Stomach (tissue), 19 donors: ENCODE measurements at places on chromosomes 11 and 22. TPM values are rescaled to one million over a fixed set of nuclear protein-coding genes. Genes with fewer than 3 reads are reported as not detected.
A peak's percentile ranks its signal among the peaks of the same experiment; 100 is the strongest.

- no peaks in the 10 kb centered on the region for H3K27me3 ChIP-seq
- DNase-seq = no peak
- no peaks in the 10 kb centered on the region for H3K4me1 ChIP-seq
- H3K27ac ChIP-seq = no peak overlapping the region
- H3K36me3 ChIP-seq = peaks cover 28% of the 10 kb centered on the region
- no peak overlapping the region for H3K4me3 ChIP-seq
Measured at GRCh38 chr11:72358466-72359405, 75.6 kb downstream of the CLPB start.

RASL10A gene
- total RNA-seq = not detected

DNA sequence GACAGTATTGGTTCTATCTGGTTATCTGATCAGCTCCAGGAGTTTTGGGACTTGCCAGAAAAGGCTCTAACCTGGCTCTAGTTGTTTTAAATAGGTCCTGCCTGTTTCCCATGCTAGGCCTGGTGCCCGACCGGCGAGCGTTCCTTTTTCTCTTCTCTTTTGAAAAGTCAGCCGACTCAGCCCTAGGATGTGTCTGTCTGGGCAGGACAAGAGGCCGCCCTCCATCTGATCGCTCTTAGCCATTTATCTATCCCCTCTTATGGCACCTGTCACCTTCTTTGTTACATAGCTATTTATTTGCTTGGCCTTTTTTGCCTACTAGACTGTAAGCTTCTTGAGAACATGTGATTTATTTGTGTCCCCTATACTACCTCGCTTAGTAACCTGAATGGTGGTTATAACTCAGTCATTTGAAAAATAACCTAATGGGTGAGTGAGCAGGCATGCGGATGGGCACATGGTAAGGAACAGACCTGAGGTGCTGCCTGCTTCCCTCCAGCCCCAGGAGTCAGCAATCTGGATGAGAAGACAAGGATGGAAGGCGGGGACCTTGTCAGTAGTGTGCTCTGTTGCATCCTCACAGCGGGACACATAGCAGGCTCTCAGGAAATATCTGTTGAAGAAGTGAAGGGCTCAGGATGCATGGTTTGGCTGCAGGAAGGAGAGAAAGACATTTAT, 108.4 kb downstream of the ZBTB16 start:
- no peaks in the 10 kb centered on the region for H3K36me3 ChIP-seq
- no peaks in the 10 kb centered on the region for H3K27me3 ChIP-seq
- DNase-seq = no peak
- H3K4me3 ChIP-seq = no peak overlapping the region

DNA sequence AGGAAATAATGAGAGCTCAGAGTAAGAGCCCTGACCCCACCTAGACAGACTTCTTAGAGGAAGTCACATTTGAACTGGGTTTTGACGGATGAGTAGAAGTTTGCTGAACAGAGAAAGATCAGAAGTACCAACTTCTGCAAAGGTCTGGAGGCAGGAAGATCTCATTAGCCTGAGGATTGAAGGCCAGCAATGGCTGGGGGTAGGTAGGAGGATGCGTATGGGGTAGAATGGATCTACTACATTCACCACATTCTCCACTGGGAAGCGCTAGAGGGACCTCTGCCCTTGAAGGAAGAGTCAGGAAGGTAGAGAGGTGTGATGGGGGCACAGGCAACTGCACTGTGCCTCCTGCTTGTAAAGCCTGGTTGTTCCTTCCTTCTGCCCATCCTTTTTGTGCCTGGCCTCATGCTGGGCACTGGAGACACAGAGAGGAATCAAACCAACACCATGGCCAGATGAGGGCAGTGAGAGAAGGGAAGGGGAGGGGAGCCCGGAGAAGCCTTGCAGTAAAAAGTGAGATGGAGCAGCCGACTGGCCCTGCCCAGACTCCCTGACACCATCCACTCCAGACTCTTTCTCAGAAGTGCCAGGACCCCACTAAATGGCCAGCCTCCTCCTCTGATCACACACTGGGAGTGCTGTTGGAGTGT, 4.9 kb downstream of the TPBGL start:
- peaks cover 50% of the 10 kb centered on the region for H3K27me3 ChIP-seq
- no peak overlapping the region for H3K4me3 ChIP-seq
- no peak overlapping the region for H3K27ac ChIP-seq

GALR3 gene
- total RNA-seq = not detected

CHRDL2 gene
- 14.1 TPM for total RNA-seq

DNA sequence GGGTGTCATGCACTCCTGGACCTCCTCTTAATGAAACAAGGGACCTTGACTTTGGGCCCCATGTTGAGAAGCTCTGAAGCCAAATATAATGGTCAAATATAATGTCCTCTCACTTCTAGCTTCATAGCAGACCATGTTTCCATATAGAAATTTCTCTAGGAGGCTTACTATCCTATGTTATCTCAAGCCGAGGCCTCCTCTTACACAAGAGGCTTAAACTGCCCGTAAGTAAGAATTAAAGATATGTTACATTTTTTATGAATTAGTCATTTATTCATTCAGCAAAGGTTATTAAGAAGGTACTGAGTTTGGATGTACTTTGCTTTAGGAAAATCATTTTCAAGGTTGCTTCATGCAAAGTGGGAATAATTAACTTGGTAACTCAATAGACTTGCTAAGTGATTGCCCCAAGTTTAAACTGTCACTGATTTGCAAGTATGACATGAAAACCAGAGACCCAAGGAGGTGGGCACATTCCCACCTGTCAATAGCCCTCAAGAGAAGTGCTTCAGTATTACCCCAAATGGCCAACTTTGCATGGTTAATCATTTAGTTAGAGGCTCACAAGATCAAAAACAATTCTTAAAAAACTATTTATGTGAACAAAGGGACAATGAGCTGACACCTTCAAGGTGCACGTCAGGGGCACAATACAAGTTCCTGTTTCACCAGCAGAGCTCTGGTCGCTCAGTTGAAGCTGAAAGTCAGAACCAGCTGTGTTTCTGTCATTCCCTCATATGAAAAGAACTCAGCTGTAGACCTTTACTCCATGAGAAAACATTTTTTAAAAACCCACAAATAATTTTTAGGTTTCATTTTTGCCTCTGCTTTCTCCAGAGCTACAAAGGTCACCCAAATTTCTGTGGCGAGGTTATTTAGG, 20.9 kb downstream of the BDNF start:
- no peak overlapping the region for H3K4me3 ChIP-seq
- no peaks in the 10 kb centered on the region for H3K4me1 ChIP-seq
- H3K36me3 ChIP-seq = no peaks in the 10 kb centered on the region

GRCh38 chr11:3665336-3666022, 5.7 kb downstream of the CHRNA10 start:
- H3K27ac ChIP-seq = no peak overlapping the region
- peaks cover 67% of the 10 kb centered on the region for H3K36me3 ChIP-seq
- H3K4me3 ChIP-seq = no peak overlapping the region
- no peak for DNase-seq
- no peaks in the 10 kb centered on the region for H3K27me3 ChIP-seq

DNA sequence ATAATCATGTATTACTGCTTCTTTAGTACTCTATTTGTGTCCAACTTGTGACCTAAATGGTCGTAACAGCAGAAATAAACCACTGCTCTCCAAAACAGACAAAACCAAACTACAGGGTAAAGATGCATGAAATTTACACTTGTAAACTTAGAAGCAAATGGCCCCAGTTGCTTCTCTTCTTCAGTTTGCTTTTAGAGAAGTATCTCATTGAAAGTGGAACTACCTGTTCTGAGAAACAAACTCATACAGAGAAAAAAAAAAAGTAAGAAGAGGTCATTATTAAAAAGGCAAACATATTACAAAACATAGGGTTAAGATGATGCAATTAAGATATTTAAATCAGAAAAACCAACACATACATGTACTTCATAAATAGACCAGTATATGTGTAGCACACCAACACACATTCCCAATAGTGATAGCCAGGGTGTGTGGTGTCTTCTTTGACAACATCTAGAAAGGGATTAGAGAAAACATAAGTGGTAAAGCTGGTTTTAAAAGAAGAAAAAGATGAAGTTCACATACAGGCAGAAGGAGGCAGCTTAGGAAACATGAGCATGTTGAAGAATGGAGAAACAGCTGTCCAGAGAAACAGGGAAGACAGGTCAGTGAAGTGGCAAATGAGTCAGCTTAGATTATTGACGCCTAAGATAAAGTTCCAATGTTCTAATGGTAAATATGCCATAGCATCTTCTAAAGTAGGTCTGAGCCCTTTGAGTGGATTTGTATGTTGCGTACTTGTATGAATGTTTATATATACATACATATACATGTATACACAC, 844.7 kb upstream of the CCDC90B start:
- H3K27me3 ChIP-seq = no peaks in the 10 kb centered on the region
- no peaks in the 10 kb centered on the region for H3K36me3 ChIP-seq
- H3K4me3 ChIP-seq = no peak overlapping the region

- H3K27ac ChIP-seq = no peak overlapping the region
- peak; percentile 31 for DNase-seq
- no peaks in the 10 kb centered on the region for H3K27me3 ChIP-seq
- no peak overlapping the region for H3K4me3 ChIP-seq
- no peaks in the 10 kb centered on the region for H3K36me3 ChIP-seq
Measured at GRCh38 chr11:6667733-6668374, 12.2 kb upstream of the DCHS1 start.

DNA sequence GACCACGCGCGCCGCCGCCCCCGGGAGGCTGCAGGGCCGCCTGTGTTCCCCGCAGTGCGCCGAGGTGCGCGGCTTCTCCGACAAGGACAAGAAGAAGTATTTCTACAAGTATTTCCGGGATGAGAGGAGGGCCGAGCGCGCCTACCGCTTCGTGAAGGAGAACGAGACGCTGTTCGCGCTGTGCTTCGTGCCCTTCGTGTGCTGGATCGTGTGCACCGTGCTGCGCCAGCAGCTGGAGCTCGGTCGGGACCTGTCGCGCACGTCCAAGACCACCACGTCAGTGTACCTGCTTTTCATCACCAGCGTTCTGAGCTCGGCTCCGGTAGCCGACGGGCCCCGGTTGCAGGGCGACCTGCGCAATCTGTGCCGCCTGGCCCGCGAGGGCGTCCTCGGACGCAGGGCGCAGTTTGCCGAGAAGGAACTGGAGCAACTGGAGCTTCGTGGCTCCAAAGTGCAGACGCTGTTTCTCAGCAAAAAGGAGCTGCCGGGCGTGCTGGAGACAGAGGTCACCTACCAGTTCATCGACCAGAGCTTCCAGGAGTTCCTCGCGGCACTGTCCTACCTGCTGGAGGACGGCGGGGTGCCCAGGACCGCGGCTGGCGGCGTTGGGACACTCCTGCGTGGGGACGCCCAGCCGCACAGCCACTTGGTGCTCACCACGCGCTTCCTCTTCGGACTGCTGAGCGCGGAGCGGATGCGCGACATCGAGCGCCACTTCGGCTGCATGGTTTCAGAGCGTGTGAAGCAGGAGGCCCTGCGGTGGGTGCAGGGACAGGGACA, 2.7 kb downstream of the NLRP6 start:
- H3K4me1 ChIP-seq = peaks cover 29% of the 10 kb centered on the region
- DNase-seq = no peak
- peaks cover 85% of the 10 kb centered on the region for H3K27me3 ChIP-seq
- H3K4me3 ChIP-seq = peak overlapping the region; percentile 37

TMPRSS4 gene
- total RNA-seq = 4.9 TPM

GRCh38 chr11:34869425-34869824, 46.8 kb downstream of the APIP start:
- H3K4me1 ChIP-seq = no peaks in the 10 kb centered on the region
- no peaks in the 10 kb centered on the region for H3K27me3 ChIP-seq
- H3K27ac ChIP-seq = no peak overlapping the region
- no peak for DNase-seq
- no peaks in the 10 kb centered on the region for H3K36me3 ChIP-seq

GRCh38 chr22:42994917-42995562, 19.9 kb downstream of the PACSIN2 start:
- DNase-seq = peak; percentile 79
- H3K27ac ChIP-seq = peak overlapping the region; percentile 93
- no peaks in the 10 kb centered on the region for H3K27me3 ChIP-seq
- H3K4me1 ChIP-seq = peaks cover 95% of the 10 kb centered on the region

- no peaks in the 10 kb centered on the region for H3K27me3 ChIP-seq
- no peaks in the 10 kb centered on the region for H3K36me3 ChIP-seq
- H3K27ac ChIP-seq = no peak overlapping the region
- H3K4me1 ChIP-seq = peaks cover 5% of the 10 kb centered on the region
- DNase-seq = peak; percentile 94
Measured at GRCh38 chr22:20418211-20418788, 19.3 kb downstream of the SCARF2 start.

GRCh38 chr22:26901198-26901816, 243.9 kb downstream of the MIAT start:
- no peak overlapping the region for H3K4me3 ChIP-seq
- H3K4me1 ChIP-seq = peaks cover 11% of the 10 kb centered on the region
- no peak overlapping the region for H3K27ac ChIP-seq
- H3K27me3 ChIP-seq = peaks cover 20% of the 10 kb centered on the region
- no peak for DNase-seq
- no peaks in the 10 kb centered on the region for H3K36me3 ChIP-seq

FOLR2 gene
- total RNA-seq = 1.8 TPM

DNA sequence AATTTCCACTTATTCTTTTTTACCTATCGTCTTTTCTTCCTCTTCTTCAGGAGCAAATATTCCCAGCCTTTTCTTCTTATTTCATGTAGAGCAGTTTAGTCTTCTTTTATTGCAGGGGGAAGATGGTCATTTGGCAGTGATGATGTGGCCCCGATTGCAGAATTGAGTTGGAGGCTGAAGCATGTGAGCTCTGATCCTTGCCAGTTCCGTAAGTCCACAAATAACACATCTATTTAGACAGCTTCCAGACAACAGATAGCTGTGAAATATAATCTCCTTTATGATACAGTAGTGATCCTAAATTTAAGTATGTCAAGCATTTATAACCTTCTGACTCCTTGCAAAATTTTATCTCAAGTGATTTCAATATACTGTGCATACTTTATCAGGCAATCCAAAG, 27.5 kb downstream of the REXO2 start:
- H3K27ac ChIP-seq = no peak overlapping the region
- no peaks in the 10 kb centered on the region for H3K4me1 ChIP-seq
- H3K4me3 ChIP-seq = no peak overlapping the region

- no peak overlapping the region for H3K27ac ChIP-seq
- H3K4me1 ChIP-seq = peaks cover 37% of the 10 kb centered on the region
Measured at GRCh38 chr11:72226701-72227100, 2.1 kb downstream of the INPPL1 start.

GRCh38 chr22:17924735-17925364, 99.5 kb downstream of the MICAL3 start:
- no peak for DNase-seq
- no peak overlapping the region for H3K4me3 ChIP-seq
- no peak overlapping the region for H3K27ac ChIP-seq
- no peaks in the 10 kb centered on the region for H3K27me3 ChIP-seq

DNA sequence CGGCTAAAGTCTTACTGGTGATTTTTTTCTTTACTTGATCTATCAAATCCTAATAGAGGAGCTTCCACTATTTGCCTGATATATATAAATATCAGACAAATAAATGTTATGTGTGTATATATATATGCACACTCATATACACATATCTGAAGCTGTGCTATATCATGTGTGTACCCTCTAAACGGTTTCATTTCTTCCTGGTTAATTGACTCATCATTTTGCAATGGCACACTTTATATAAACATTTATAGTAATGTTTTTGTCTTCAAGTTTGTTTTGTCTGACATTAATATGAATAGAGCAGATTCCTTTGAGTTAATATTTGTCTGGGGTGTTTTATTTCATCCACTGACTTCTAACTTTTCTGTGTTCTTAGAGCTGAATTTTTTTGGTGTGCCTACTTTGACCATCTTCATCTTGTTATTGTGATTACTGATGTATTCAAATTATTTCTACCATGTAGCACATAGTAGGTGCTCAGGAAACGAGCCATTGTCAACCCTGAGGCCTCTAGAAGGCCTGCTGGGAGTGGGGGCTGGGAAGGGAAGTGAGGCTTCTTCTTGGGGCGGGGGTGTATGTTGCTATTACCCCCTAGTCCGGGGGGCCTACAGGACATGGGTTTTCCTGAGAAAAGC, 82.6 kb downstream of the LRRC32 start:
- H3K27me3 ChIP-seq = no peaks in the 10 kb centered on the region
- no peaks in the 10 kb centered on the region for H3K4me1 ChIP-seq
- H3K4me3 ChIP-seq = no peak overlapping the region
- H3K27ac ChIP-seq = peak overlapping the region; percentile 67
- no peaks in the 10 kb centered on the region for H3K36me3 ChIP-seq
- no peak for DNase-seq

SART1 gene
- 26.1 TPM for total RNA-seq
